ENCODE measurements at places on chromosomes 7 and 10.

GRCh38 chr10:93701866-93702209, 554 bp downstream of the FRA10AC1 start:
- no peak for DNase-seq

DNA sequence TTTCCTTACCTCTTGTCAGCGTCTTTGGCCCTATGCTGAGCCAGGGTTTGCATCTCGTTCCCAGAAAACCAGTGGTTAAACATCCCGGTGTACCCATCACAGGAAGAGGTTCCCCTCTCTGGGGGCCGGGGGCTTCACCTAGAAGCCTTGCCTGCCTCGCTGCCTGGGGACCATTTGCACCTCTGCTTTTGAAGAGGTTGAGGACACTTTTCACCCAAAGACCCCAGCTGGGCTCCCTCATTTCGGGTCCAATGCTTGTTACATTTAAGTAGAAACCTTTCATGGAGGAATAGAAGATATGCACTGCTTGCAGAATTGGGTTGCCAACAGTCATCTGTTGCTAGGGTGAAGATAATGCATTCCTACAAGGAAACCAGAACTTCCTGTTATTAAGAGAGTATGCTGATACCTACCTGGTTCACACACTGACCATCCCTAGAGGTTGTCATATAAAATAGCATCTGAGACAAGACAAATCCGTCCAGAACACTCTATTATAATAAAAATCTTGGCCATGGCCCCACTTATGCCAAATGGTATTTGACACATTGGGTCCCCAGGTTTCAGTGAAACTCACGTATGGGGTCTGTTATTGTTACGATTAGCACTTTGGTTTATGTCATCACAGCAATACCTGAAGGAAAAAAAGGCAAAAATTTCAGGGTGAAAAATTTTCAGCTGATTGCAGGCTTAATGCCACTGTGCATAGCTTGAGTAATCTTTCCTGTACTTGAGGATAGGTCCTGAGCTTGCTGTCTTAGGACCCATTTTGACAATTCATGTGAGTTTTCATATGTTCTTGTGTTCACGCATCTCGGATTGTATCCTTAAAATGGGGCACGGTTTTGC, 917 bp downstream of the ZNF365 start:
- DNase-seq, result no peak

DNA sequence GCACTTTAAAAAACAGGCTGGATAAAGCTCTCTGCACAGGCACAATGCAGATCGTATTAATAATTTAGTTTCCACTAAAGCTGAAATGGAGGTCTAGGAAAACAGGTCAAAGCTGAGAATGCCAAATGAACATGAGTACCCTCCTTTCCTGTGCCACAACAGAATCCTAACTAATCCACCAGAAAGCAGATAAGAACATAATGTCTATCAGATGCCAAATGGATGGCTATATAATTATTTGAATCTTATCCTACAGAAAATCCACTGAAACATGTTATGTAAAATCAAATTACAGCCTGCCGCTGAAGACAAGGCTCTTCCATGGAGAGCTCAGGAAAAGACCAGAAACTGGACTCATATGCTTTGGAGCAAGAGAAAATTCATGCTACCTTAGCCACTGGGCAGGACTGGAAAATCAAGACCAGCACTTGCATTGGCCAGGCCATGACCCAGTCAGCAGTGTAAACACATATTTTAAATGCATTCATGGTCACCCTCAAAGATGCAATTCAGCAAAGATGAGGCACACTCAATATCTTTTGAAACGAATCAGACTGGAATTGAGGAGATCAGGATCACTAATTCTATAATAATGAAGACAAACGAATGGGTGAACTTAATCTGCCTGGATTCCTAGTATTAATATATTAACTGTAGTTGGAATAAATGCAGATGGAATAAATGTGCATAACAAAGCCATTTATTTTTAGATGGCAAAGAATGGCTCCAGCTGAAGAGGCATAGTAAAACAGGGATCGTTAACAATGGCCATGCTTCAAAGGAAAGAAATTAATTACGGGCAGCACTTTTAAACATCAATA, 13.2 kb downstream of the ANK3 start:
- no peak for DNase-seq

- no peak for DNase-seq
Observed at GRCh38 chr10:89310056-89310893, 8.4 kb downstream of the IFIT2 start.

- no peak for DNase-seq
Observed at GRCh38 chr7:100257017-100257416, 37.3 kb downstream of the PVRIG start.

DNA sequence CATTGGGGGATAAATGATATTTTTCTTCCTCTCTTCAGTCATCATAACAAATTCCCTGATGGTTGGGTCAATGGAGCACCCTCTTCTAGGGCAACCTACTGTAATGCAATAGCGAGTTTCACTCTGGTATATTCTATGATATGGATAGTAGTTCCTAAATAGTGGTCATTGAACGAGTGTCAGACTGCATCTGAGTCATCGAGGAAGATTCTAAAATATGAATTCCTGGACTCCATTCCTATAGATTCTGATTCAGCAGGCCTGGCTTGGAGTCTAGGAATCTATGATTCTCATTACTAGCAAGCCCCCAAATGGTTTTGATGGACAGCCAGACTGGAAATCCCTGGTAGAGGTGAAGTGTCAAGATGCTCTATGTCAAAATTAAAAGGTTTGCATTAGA, 254.5 kb downstream of the BUB3 start:
- no peak for DNase-seq

DNA sequence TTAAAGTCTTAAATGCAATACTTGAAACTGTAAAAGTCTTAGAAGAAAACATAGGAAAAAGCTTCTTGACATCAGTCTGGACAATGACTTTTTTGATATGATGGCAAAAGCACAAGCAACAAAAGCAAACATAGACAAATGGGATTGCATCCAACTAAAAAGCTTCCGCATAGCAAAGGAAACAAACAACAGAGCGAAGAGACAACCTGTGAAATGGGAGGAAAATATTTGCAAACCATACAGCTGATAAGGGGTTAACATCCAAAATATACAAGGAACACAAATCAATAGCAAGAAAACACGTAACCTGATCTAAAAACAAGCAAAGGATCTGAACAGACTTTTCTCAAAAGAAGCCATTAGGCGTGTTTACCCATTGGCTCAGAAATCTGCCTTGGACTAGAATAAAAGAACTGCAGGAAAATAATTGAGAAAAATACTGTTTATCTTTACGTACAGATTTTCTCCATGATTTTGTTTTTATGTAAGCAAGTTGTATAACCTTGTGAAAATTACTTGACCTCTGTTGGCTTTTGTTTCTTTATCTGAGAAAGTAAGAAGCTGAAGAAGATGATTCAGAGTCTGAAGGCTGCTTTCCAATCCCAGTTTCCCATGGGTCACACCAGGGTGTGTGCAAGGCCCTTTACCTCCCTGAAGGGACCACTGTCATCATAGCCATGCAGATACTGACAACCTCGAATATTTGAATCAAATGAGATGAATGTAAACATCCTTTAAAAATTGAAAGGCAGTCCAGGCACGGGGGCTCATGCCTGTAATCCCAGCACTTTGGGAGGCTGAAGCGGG, 99.1 kb upstream of the LANCL2 start:
- DNase-seq, result no peak

GRCh38 chr7:2175091-2175490, 57.7 kb downstream of the MAD1L1 start:
- no peak for DNase-seq
